ENCODE measurements at places on chromosomes 13 and 19.

DNA sequence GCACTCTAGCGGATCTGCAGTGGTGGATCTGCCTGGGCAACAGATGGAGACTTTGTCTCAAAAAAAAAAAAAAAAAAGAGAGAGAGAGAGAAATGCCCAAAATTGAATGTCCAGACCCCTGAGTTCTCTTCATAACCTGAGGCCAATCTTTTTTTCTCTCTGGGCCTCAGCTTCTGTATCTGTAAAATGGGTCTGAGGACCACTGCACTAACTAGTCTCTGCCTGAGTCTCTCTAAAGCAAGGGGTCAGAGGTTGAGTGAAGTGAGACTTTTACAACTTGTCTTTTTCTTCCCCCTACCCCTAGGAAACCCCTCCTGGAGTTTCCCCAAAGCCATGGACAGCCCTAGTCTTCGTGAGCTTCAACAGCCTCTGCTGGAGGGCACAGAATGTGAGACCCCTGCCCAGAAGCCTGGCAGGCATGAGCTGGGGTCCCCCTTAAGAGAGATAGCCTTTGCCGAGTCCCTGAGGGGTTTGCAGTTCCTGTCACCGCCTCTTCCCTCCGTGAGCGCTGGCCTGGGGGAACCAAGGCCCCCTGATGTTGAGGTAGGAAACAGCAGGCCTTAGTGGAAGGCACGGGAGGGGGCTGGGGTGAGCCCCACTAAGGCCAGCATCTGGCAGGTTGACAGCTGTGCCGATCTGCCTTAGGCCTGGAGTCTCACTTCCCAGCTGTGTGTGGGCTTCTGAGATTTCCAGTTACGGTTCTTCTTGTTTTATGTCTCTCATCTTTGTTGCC is 1.8 kb downstream of the TMEM91 start:
- DNase-seq: no peak
- peaks cover 6% of the 10 kb centered on the region for H3K36me3 ChIP-seq
- H3K4me1 ChIP-seq: peaks cover 17% of the 10 kb centered on the region
- H3K27ac ChIP-seq: no peak overlapping the region
- no peak overlapping the region for H3K4me3 ChIP-seq

DNA sequence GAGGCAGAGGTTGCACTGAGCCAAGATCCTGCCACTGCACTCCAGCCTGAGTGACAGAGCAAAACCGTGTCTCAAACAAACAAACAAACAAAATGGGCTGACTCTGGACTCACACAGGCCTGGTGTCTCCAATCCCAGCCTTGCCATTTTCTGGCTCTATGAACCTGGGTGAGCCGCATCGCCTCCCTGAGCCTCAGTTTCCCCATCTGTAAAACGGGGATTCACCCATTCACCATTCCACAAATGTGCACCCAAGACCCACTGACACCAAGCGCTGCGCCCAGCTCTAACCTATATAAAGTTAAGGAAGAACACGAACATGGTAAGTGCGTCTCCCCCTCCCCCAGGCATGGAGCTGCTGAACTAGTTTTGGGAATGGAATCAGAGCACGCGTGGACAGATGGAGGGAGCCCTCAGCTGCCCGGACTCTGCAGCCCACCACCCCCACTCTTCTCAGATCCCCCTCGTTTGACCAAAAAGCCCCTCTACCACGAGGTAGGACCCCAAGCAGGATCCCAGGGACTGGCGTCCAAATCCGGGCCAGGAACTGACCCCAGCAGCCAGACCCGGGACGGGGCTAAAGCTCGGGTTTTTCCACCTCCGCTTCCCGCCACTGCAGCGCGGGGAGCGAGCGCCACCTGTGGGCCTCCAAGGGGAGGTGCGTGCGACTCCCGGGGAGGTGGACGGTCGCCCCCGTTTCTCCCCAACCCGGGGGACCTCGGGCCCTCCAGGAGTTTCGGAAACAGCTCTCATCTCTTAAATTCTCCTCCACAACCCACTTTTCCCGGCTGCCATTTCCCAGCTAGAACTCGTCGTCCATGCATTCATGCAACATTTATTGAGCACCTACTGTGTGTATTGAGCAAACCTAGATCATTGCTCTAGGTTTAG is 33.0 kb upstream of the ADGRE5 start:
- H3K27ac ChIP-seq: peak overlapping the region; percentile 45
- peak; percentile 60 for DNase-seq
- H3K27me3 ChIP-seq: no peaks in the 10 kb centered on the region
- no peaks in the 10 kb centered on the region for H3K36me3 ChIP-seq

DNA sequence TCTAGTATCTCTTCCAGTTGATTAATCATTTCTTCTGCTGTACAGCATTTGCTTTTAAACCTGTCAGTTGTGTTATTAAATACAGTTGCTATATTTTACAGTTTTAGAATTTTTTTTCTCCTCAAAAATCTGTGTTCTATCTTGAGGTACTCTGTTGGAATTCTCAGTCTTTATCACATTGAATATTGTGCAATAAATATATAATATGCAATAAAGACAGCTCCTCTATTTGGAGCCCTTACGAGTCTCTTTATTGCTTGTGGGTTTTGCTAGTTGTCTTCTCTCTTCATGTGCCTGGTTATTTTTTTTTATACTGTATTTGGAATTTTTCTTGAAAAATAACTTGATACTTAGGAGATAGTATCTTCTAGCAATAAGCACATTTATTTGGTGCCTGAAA is 51.7 kb downstream of the CDK8 start:
- H3K27me3 ChIP-seq: no peaks in the 10 kb centered on the region
- no peak overlapping the region for H3K4me3 ChIP-seq
- no peak for DNase-seq
- H3K4me1 ChIP-seq: peaks cover 39% of the 10 kb centered on the region

DNA sequence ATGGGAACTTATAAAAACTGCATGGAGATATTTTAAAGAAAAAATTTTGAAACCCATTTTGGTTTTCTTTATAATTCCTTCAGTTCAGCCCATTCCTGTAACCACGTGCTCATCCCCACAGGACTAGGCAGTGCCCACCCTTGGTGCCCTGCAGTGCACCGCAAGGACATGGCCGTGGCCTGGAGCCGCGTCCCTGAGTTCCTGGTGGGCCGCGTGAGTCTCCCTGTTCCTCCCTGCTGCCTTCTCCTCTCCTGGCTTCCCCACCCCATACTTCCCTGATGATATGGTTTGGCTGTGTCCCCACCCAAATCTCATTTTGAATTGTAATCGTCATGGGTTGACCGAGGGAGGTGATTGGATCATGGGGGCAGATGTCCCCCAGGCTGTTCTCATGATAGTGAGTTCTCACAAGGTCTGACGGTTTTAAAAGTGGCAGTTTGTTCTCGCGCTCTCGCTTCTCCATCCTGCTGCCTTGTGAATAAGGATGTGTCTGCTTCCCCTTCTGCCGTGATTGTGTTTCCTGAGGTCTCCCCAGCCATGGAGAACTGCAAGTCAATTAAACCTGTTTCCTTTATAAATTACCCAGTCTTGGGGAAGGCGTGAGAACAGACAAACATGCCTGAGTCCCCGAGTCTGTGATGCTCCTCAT is 31.6 kb upstream of the TFDP1 start:
- H3K36me3 ChIP-seq: peaks cover 13% of the 10 kb centered on the region
- no peak overlapping the region for H3K27ac ChIP-seq
- peaks cover 14% of the 10 kb centered on the region for H3K4me1 ChIP-seq
- no peaks in the 10 kb centered on the region for H3K27me3 ChIP-seq
- no peak overlapping the region for H3K4me3 ChIP-seq
- DNase-seq: no peak

DNA sequence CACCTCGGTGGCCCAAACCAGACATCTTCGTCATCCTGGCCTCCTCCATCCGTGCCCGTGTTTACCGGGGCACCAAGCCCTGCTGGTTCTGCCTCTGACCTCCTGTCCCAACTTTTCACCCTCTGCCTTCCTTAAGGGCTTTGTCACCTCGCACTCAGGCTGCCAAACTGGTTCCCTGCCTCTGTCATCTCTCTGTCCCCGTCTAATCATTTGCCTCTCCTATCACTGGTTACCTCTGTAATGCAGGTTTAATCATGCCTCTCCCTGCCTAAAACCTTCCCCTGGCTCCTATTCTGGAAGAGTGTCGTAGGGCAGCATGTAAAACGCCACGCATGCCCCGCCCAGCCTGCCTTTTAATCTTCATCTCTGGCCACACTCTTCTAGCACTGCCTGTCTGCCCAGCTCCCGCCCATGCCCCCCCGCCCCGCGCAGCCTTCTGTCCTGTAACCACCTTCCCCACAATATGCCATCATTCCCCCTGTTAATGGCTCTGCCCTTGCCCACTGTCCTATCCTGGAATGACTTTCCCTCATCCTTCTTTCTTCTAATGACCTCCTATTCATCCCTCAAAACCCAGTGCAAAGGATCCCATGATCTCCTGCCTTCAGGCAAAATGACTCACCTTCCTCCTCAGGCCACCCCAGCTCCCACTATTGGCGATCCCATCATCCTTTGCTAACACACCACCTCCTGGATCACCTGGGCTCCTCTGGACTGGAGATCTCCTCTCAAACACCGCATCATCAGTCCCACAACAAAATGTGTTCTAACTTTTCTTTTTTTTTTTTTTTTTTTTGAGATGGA is 66.7 kb downstream of the PEX11G start:
- no peak overlapping the region for H3K27ac ChIP-seq
- no peak for DNase-seq
- H3K27me3 ChIP-seq: no peaks in the 10 kb centered on the region
- no peak overlapping the region for H3K4me3 ChIP-seq

- peaks cover 22% of the 10 kb centered on the region for H3K36me3 ChIP-seq
- H3K27me3 ChIP-seq: no peaks in the 10 kb centered on the region
Observed at GRCh38 chr13:97454699-97455098, 20.7 kb downstream of the RAP2A start.

DNA sequence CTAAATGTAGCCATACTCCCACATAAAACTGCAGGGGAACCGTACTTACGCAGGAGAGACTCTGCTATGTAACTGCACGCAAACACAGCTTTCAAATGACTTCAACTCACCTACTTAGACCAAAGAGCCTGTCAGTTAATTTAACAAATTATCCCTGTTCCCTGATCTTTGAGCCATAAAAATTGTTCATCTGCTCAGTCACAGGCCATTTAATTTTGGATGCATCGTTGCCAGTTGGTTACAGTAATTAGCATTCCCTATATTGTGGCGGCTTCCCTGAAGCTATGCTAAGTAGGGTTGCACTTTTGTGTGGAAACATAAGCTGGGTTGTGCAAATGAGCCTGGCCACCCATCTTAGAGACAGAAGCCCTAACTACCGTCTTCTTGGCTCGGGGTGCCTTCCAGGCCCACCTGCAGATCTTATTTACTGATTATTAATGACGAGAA is 21.2 kb upstream of the OBI1 start:
- H3K4me3 ChIP-seq: no peak overlapping the region
- DNase-seq: no peak
- H3K27ac ChIP-seq: no peak overlapping the region
- no peaks in the 10 kb centered on the region for H3K4me1 ChIP-seq
- peaks cover 2% of the 10 kb centered on the region for H3K27me3 ChIP-seq
- no peaks in the 10 kb centered on the region for H3K36me3 ChIP-seq

DNA sequence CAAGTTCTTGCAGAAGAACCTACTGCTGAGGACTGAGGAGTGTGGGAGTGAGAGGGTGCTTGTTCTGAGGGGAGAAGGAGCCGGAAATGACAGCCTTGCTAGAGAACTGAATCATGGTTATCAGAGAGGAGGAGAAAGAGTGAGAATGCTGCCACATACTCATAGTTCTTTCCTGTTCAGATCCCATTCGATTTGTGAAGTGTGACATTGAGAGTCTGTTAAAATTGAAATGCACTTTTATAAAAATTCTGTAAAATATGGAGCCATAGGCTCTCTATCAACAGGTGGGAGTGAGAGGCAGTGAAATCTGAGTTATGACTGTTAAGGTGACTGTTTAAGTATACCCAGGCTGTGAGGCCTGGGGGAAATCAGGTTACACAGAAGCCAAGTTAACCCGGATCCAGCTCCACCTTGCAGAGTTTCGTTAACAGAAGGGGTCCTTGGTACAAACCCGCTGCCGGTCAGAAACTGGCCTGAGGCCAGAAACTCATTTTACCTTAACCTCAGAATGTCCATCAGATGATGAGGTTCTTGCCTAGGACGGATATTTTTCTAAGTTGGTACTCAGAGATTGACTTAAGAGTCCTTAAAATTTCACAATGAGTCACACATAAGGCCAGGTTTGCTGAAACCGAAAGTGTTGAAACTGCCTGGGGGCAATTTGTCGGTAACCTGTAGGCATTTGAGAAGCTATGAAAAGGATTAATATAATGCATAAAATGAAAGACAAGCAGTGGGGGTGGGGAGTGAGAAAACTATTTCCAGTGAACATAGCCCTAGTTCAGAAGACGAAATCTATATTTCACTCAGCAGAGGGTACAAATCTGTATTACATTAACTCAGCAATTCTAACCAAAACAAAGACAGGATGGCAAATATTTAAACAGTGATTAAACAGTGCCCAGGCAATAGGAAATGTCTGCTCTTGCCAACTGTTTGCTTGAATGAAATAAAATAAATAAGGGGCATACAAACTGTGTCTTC is 350.5 kb downstream of the KCNRG start:
- peak; percentile 23 for DNase-seq
- H3K4me1 ChIP-seq: peaks cover 40% of the 10 kb centered on the region
- H3K4me3 ChIP-seq: peak overlapping the region; percentile 83
- H3K27ac ChIP-seq: peak overlapping the region; percentile 94
- H3K36me3 ChIP-seq: peaks cover 3% of the 10 kb centered on the region

GRCh38 chr13:91358387-91358782 is 10.9 kb downstream of the MIR17HG start:
- peaks cover 17% of the 10 kb centered on the region for H3K4me1 ChIP-seq
- peaks cover 12% of the 10 kb centered on the region for H3K36me3 ChIP-seq
- no peak overlapping the region for H3K4me3 ChIP-seq

GRCh38 chr19:2926341-2927031 is 18.3 kb downstream of the ZNF77 start:
- DNase-seq: no peak
- peaks cover 9% of the 10 kb centered on the region for H3K36me3 ChIP-seq
- no peak overlapping the region for H3K4me3 ChIP-seq
- H3K4me1 ChIP-seq: no peaks in the 10 kb centered on the region
- no peak overlapping the region for H3K27ac ChIP-seq

DNA sequence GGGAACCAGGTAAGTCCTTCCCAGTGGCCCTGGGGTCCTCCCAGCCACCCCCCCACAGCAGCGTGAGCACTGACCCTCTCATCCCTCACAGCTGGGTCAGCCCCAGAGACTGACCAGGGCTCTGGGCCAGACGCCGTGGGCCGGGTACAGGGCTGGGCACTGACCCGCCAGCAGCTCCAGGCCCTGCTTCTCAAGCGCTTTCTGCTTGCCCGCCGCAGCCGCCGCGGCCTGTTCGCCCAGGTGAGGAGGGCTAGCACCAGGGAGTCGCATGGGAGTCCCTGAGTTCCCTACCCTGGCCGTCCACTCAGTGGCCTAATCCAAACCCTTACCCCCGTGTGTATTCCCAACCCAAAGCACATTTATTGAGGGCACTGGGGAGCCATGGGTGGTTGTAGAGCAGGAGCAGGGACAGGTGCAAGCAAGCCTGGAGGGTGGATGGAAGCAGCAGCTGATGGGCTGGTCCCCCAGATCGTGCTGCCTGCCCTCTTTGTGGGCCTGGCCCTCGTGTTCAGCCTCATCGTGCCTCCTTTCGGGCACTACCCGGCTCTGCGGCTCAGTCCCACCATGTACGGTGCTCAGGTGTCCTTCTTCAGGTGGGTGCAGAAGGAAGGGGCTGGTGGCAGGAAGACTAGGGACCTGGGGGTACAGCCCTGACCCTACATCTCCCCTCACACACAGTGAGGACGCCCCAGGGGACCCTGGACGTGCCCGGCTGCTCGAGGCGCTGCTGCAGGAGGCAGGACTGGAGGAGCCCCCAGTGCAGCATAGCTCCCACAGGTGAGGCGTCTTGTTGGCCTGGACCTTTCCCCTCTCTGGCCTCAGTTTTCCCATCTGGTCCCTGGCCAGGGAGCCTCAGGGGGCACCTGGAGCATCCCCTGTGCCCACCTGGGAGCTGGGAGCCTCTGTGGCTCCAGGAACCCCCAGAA is 12.6 kb upstream of the ARHGAP45 start:
- H3K4me1 ChIP-seq: peaks cover 23% of the 10 kb centered on the region
- no peak overlapping the region for H3K4me3 ChIP-seq
- peaks cover 23% of the 10 kb centered on the region for H3K36me3 ChIP-seq
- no peaks in the 10 kb centered on the region for H3K27me3 ChIP-seq

All from memory B cell (primary cell).